ENCODE measurements at places on chromosomes 1 and 21. TPM values are rescaled to one million over a fixed set of nuclear protein-coding genes. Genes with fewer than 3 reads are reported as not detected.

DNA sequence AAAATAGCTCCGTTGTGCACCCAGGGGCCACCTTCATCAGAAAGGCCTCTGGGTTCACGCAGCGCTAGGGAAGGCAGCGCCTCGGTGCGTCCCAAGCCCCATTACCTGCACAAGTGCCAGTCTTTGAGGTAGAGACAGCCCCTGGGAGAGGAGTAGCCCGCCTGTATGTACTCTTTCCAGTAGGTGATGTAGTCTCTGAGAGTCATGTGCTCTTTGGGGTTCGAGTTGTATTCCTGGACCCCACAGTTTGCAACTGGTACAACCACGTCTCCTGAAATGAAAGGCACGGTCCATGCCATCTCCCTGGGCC lies 601 bp downstream of the JMJD4 start:
- DNase-seq = no peak

- DNase-seq = no peak
These were observed 122.3 kb upstream of the GRIK3 start for GRCh38 chr1:37156646-37157045.

DNA sequence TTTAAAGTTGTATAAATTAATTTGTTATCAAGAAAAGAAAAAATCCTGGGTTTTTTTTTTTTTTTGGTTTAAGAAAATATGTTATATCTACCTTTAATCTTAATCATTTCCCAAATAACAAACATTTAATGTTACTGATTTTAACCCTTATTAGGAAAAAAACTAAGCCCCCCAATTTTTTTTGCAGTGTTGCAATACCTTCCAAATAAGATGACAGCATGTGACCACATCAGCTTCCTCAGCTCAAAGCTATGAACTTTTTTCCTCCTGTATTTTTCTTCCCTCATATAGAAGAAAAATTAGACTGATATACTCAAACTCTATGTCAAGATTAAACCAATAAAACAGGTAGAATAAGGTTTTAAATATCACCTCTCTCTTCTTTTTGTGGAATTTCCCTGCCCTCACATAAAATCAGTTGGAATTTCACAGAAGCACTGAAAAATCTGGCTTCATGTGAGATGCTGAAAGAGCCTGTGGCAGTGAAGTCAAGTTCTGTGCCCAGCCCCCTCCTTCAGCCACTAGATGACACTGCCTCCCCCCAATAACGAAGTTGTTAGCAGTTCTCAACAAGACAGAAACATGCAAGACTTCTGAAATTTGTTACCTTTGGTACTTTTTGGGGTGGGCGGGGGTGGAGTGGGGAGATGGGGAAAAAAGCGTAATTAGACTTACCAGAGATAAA lies 9.6 kb upstream of the SMYD2 start:
- DNase-seq = no peak

GRCh38 chr1:100449477-100449876 lies 88.5 kb upstream of the GPR88 start:
- no peak for DNase-seq

GRCh38 chr1:47696404-47696736 lies 258.5 kb downstream of the FOXD2 start:
- no peak for DNase-seq

DNA sequence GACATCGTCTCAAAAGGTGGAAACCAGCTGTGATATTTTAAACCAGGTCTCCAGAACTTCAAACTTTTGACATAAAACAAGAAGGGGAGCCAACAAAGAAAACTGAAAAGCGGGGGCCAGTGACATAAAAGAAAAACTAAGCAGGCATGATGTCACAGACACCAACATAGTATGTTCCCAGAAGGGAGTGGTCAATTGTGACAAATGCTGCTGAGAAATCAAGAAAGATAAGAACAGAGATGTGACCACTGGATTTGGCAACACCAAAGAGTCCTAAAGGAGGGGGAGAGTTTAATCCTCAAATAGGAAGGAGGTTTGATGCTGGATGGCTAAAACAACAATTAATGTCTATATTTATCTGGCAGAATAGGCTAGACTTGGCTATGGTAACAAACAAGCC lies 2.3 kb upstream of the RNF19B start:
- no peak for DNase-seq

KRTAP13-2 gene
- polyA plus RNA-seq = not detected

ARTN gene
- 1.9 TPM for polyA plus RNA-seq

GRCh38 chr1:33364565-33364918 lies 43.6 kb upstream of the A3GALT2 start:
- no peak for DNase-seq

DNA sequence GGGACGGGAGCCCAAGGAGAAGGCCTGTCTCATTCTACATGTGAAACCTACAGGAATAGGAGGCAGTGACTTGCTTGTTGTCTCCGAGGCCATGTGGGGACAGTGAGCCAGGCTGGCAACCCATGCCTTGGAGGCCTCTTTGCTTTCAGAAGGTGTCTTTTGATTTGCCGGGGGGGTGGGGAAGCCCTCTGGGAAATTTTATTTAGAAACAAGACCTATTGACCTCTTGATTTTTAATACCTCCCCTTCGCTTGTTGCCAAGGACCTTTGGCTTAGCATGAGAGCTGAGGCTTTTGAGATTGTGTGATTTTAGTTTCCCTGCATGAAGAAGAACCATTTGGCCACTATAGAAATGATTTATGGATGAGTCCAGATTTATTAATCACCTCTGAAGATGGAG lies 4.1 kb downstream of the ARMH1 start:
- no peak for DNase-seq

INAVA gene
- polyA plus RNA-seq = 19.2 TPM

HES3 gene
- not detected for polyA plus RNA-seq

GRCh38 chr1:241994171-241994570 lies 4.7 kb downstream of the MAP1LC3C start:
- no peak for DNase-seq

GRCh38 chr1:221690858-221691257 lies 51.0 kb downstream of the DUSP10 start:
- no peak for DNase-seq

WDR64 gene
- polyA plus RNA-seq = 0.09 TPM

- DNase-seq = no peak
These were observed 754.8 kb upstream of the ADAMTS5 start for GRCh38 chr21:27721675-27722074.

SERPINC1 gene
- polyA plus RNA-seq = 0.16 TPM

- DNase-seq = no peak
These were observed 979 bp downstream of the PIGM start for GRCh38 chr1:160030657-160031364.

- peak; percentile 86 for DNase-seq
These were observed at the start of gene NBPF3 for GRCh38 chr1:21439721-21440629. NBPF3 (plus strand) TSS chr1:21440137; CDS start chr1:21445087, 4,950 bp downstream.

GRCh38 chr1:205570173-205570501 lies 61.7 kb downstream of the ELK4 start:
- no peak for DNase-seq

DNA sequence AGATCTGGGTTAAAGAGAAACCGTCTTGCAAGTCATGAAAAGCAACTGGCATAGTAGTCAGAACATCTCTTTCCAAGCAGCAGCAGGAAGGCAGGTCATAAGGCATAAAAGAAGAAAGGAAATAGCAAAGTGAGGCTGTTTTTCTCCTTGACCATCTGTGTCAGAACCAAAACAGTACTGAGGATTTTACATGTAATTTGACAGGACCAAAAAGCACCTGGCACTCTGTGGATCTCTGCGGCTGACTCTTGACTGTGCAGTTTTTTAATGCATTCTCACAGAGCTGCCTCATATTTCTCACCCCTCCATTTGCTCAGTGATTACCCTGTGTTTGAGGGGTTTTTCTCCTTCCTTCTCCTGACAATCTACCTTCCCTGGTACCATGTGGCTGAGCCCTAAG lies 17.7 kb downstream of the TBX15 start:
- DNase-seq = no peak

HCRTR1 gene
- 0.09 TPM for polyA plus RNA-seq

DNA sequence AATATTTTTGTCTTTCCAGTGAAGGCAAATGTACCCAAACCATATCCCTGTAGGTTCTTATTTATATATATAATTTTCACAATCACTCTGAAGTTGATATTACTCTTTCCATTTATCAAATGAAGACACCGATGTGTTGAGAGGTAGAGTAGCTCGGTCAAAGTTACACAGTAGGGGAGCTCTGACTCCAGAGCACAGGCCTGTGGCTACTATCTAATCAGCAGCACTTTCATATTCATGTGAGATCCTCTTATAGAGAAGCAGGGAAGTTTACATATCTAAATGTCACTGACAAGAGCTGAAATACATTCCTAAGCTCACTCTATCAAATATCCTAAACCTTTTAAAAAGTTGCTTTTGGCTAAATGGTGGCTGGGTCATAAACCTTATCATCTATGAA lies 241.1 kb upstream of the B3GALT2 start:
- DNase-seq = no peak

- DNase-seq = no peak
These were observed 646 bp downstream of the MAPKAPK2 start for GRCh38 chr1:206685334-206685768.

GRCh38 chr1:171912509-171913175 lies 71.3 kb downstream of the DNM3 start:
- no peak for DNase-seq

DNA sequence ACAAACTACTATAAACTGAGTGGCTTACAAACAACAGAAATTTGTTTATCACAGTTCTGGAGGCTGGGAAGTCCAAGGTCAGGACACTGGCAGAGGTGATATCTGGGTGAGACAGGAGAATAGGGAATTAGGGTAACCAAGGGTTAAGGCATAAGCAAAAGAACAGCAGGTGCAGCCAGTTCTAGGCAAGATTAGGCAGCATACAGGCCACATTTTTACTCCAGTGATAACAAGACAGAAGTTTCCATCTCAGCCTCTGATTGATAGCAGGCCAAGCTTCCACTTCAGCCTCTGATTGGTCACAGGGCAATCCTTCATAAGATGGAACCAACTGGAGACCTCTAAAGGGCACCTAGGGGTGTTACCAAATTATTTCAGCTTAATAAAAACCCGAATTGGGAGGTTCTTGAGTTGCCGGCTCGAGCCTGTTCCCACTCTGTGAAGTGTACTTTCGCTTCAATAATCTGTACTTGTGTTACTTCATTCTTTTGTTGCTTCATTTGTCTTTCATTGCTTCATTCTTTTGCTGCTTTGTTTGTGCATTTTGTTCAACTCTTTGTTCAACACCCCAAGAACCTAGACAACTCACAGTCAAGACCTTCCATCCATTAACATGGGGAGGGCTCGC lies 185.6 kb downstream of the TOMM20 start:
- no peak for DNase-seq

SLC2A5 gene
- polyA plus RNA-seq = 1.2 TPM

- DNase-seq = peak; percentile 31
These were observed 33.3 kb downstream of the DNTTIP2 start for GRCh38 chr1:93845538-93846205.

DNA sequence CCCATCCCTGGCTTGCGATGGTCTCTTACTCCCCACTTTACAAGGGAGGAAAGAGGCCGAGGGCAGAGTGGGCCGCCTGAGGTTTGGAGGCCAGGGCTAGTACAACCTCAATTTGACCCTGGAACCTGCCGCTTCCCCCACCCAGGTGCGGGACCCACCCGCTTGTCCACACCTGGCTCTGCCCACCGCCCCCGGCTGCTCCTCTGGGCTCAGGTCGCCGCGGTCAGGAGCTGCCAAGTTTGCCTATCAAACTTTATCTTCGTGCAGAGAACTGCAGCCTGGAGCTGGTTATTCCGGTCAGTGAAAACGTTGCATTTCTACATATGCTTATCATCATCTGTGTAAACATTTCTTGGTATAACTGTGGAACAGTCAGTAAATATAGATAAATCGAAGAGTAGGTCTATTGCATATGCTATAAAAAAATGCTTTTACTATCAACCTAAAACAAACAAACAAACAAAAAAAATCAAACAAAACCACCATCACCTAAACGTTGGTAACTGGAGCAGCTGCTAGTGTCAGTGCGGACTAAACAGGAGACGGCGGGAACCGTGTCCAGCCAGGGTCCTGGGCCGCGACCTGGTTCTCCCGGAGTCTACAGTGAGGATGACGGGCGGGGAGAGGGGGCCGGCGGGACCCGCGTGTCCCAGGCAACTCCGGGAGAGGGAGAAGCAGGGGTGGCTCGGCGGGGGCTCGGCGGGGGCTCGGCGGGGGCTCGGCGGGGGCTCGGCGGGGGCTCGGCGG lies 906 bp upstream of the ADARB1 start:
- DNase-seq = no peak

DNA sequence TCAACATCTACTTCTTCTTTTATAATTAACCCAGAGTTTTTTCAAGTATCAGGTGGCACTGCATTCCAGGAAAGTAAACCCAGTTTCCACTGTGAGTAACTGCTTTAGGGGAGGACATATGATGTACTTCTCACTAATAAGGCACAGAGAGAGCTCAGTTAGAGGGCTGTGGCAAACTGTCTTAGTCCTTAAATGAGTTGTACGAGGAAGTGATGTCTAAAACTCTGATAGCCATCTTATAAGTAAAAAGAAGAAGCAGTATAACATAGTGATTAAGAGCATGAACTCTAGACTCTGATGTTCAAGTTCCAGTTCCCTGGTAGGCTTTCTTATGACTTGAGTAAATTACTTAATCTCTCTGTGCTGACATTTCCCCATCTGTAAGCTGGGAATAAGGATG lies 58.7 kb upstream of the PTGS2 start:
- no peak for DNase-seq

- DNase-seq = no peak
These were observed 1028.6 kb upstream of the PRMT6 start for GRCh38 chr1:106027871-106028270.

DNA sequence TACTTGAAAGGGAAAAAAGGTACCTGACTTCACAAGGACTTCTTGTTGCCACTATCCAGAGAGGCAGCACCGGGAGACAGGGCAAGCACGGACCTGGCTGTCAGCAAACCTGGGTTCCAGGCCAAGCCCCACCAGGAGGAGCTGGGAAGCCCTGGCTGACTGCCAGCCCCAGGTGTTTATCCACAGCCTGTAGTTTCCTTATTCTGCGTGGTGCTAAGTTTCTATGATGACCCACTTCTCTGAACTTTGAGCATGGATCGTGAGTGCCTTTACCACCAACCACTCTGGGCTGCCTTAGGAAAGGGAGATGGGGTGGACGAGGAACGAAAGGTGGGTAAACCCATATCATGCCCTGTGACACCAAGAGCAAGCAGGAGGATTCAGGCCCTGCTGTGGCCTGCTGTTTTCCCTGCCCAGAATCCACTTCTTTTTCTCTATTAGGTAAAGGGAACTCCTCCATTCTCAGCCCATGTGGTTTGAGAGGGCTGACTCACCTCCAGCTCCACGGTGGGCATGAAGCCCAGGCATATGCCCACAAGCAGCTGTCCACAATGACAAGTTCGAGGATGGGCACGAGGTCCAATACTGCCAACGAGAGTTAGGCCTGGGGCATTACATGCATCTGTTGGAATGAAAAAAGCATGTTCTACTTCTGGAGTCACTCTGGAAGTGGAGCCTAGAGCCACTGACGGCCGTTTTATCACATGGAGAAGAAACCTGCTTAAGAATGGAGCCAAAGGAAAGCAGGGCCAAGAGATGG lies 20.3 kb downstream of the TSPAN2 start:
- no peak for DNase-seq

DNA sequence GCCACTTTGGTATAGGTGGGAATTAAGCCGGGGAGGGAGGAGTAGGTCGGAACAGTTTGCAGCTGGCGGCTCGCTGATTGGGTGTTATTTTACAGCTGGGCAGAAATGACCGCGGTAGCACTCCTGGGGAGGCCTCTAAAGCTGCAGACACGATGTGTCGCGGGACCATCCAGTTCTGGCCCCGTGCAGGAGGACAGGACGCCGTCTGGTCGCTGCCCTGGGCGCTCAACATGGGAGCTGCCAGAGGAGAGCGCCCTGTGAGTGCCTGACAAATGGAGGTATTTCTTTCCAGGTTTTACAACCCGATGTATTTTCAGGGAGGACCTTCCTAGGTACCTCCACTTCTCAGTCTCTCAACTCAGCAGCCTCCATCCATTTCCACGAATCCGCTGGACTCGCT lies 46.2 kb downstream of the CDC7 start:
- DNase-seq = no peak

- DNase-seq = no peak
These were observed at the start of gene C4BPB for GRCh38 chr1:207088701-207089626. C4BPB (plus strand) TSS chr1:207088860; CDS start chr1:207089532, 672 bp downstream.
